ENCODE measurements at places on chromosomes 12 and 14.

GRCh38 chr12:76264611-76265012 lies 83.6 kb downstream of the BBS10 start:
- DNase-seq, result no peak

DNA sequence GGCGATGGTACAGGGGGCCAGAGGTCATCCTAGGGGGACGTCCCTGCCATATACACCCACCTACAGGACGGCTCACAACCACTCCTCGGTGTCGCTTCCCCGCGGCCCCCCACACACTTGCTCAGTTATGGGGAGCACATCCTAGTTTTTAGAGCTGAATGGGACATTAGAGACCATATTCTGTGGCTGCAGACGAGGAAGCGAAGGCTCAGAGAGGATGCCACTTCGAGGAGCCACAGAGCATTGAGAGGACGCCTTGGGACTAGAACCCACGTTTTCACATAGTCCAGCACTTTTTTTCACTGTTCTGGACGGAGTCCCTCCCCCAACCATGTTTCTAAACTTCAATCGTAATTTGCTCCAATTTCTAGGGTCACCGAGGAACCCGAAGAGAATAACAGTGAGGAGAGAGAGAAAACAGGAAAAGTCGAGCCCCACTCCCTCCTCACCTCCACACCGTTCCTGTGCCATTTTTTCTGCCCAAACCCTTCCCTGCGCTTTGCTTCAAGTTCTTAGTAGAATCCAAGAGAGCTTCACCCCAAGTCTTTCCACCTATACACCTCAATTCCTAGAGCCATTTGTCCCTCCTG lies 641 bp upstream of the ASCL1 start:
- DNase-seq, result no peak

DNA sequence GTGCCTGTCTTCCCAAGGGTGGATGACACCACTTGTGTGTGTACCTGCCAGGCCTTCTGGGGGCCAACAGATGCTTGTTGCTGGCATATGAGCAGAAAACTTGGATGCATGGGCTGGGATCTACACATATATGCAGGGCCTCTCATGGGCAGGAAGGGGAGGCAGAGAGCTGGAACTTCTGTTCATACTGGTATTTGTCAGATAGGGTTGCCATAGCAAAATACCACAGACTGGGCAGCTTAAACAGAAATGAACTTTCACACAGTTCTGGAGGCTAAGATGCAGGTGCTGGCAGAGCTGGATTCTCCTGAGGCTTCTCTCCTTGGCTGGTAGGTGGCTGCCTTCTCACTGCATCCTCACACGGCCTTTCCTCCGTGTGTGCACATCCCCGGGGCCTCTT lies 121.8 kb downstream of the SUDS3 start:
- DNase-seq, result no peak

DNA sequence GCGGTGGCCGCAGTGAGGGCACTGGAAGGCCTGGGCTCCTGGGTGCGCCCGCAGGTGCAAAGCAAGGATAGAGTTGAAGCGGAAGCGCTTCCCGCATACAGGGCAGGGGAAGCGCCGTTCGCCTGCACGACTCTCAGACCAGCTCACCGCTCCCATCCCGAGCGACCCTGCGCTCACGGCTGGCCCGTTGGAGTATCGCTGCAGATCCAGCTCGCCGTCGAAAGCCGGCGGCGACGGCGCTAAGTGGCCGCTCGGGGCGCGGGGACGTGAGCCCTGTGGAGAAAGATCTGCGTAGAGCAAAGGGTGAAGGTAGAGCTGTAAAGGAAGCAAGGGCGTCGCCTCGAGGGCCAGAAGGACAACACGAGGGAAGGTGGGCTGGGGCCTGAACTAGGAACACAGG lies 5.4 kb downstream of the ZNF219 start:
- DNase-seq, result no peak

- DNase-seq, result no peak
These were observed 41.9 kb downstream of the PSMA6 start for GRCh38 chr14:35333797-35334743.

GRCh38 chr12:61993734-61994345 lies 266.4 kb upstream of the USP15 start:
- DNase-seq, result peak; percentile 9

DNA sequence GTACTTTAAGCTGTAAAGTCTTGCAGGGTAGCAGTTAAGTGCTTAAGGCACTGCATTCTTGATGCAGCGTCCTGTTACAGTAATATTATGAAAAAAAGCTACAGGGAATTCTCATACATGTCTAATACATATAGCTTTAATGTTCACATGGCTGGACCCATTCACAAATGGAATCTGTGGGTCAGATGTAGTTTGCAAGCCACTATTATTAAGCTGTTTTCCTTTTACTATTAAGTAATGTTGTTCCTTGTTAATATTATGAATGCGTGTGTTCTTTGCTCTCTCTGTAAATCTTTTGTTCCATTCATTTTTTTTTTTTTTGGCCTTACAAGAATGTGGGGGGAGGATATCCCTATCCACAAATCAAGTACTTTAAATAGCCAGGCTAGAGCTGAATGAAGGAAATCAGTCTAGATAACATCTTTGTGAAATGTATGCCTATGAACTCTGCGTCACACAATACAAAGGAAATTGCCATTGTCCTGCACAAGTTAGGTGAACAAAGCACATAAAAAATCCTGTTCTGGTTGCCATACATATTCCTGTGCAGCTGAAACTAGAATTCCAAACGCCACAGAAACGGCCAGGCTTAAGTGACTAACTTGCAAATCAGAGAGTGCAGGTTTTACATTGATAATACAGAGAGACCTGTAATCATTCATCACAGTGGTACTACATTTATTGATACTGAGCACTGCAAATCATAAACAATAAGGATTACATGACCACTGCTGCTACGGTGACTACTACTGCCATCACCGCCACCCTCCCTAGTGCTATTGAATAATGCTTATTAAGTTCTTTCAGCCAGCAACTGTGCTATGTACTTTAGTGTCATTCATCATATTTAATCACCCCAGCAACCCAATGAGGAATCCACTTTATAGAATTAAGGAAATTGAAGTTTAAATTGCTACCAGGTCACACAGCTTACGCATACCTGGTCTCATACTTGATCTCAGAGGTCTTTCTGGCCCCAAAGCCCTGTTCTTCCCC lies 111.9 kb downstream of the HMGA2 start:
- no peak for DNase-seq

Measured in hippocampal formation (tissue), 2 donors.